ENCODE measurements at places on chromosomes 1 and 21. TPM values are rescaled to one million over a fixed set of nuclear protein-coding genes. Genes with fewer than 3 reads are reported as not detected.

DNA sequence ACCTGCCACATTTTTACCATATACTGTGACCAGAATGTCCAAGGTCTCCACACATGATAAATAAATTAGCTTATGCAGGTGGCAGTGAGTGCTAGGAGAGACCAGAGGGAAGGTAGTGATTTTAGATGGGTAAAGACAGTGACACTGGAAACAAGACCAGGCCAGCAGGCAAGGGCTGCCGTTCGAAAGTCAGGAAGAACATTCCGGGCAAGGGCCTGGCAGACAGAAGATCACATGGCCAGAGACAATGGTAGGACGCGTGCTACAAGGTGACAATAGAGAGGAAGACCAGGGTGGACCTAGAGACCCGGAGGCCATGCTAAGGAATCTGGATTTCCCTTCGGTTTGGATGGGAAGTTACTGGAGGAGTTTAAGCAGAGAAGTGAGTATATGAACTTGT, 9.7 kb downstream of the PGBD5 start:
- no peak for DNase-seq

- no peak for DNase-seq
These were observed 24.3 kb downstream of the COL6A2 start for GRCh38 chr21:46122237-46122671.

GRCh38 chr21:25313829-25314228, 293.5 kb downstream of the MRPL39 start:
- no peak for DNase-seq

DNA sequence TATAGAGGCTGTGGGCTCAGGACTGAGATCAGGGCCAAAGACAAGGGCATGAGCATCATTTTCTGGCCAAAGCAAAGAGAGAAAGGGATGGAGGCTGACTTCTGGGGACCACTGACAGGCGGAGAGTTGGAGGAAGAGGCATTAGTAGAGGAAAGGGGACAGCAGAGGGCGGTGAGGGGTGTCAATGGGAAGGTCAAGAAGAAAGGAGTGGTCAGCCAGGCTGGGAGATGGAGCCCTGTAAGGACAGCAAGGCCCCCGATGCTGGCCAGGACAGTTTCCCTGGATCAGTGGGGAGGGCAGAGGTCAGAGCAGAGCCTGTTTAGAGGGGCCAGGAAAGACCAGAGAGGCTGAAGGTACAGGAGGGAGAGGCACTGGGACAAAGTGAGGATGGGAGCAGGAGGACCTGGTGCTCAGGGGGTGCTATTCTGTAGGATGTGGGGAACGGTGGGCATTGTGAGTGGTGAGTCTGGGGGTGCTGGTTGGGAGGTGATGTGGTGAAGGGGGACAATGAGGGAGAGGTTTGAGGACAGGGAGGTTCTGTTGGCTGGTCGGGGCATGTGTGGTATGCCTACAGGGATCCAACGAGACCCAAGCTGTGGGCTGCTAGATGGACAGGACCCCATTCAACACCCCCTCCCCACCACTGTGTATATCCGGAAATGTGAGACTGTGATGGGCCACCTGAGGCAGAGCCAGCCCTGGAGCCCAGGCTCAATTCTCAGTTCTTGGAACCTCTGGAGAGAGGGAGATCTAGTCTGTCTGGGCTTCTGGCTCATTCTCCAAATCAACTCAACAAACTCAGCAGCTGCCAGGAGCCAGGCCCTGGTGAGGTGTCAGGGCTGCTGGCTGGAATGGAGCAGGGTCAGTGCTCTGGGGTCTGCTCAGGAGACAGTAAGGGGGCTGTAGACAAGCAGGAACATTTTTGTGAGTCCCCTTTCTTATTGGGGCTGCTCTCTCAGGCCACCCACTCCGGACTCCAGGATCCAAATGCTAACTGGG, 1.4 kb upstream of the FAM151A start:
- DNase-seq, result no peak

DNA sequence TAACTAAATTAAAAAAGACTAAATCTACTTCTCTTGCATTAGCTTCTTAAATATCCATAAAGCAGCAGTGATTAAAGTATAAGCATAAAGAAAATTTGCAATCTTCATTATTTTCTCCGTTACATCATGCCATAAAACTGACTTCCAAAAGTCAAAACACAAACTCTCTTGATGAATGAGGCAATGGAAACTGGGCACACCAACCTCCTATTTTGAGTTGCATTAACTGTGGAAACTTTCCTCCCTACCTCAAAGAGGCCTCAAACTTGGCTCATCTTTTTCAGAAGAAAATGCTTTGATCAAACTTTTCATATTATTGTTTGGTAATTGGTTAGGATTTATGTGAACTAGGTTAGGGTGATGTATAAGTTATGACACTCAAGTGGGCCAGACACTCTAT, 4.1 kb upstream of the BTG3 start:
- DNase-seq, result no peak

- no peak for DNase-seq
These were observed 532.2 kb downstream of the MATN1 start for GRCh38 chr1:30191154-30191702.

- DNase-seq, result no peak
These were observed 142.0 kb downstream of the LRIG2 start for GRCh38 chr1:113215015-113215414.

DNA sequence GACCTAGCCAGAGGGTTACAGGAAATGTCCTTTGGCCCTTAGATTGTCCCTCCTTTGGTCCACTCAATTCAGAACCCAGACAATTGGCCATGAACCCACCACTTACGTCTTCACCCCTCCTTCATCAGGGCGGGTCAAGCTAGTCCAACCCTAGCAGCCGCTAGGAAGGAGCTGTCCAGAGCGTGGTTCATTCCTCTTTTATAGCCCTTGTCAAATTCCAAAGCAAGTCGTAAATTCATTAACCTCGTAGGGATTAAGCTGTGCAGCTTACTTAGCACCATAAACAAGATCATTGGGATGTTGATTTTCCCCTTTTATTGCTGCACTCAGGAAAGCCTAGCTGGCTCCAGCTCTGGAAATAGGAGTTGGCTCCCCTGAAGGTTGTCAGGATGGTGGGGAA, 90.1 kb downstream of the TMEM53 start:
- no peak for DNase-seq

- DNase-seq, result peak; percentile 51
These were observed 52.8 kb downstream of the ARID4B start for GRCh38 chr1:235275223-235275622.

DNA sequence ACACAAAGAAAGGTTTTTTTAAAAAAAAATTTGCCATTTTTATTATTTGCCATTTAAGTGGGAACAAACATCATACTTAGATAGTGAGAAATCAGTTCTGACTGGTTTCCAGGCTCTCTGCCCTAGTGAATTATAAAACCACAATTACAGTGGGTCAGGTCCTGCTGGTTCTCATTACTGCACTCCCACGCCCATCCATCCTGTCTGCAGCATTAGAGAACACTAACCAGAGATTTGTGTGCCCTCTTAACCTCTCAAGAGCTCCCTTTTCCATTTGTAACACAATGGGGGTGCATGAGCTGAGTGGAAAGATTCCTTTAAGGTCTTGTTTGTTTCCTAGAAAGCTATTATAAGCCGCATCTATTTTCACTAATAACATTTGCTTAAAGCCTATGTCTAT, 489.3 kb downstream of the AMY1C start:
- no peak for DNase-seq

DNA sequence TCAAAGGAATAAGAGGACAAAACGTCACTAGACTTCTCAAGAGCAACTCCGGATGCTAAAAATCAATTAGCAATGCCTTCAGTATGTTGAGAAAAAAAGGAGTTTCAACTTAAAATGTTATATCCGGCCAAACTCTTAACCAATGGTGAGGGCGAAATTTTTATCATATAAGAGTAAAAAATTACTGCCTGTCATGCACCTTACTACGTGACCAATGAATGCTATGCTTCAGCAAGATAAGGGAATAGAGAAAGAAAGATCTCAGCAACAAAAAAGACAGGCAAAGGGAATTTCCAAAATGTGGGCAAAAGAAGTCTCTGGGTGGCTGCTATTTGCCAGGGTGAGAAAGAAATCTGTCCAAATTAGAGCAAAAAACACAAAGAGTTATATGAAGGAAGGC, 47.4 kb upstream of the LRRC7 start:
- DNase-seq, result no peak

- no peak for DNase-seq
These were observed 112.3 kb downstream of the RPS6KC1 start for GRCh38 chr1:213163278-213163711.

DNA sequence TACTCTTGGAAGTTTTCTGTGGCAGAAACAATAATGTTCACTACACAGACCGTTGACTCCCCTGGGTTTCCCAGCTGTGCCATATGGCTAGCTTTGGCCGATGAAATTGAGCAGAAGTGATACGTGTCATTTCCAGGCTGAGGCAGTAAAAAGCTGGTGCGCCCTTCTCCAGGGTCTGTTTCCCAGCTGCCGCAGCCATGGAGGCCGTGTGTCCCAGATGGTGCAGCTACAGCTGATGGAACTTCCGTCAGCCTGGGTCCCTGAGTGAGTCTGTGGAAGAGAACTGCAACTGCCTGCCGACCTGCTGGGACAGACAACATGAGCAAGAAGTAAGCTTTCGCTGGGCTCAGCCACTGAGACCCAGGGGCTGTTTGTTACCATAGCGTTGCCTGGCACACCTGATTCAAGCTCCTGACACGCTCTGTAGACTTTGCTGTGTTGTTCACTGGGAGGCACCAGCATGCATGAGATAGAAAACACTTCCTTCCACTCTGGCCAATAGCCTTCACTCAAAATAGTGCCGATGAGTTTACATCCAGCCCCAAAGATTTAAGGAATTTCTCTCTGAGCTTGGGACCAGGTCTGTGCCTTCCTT, 116.3 kb upstream of the SLC25A33 start:
- no peak for DNase-seq

DNA sequence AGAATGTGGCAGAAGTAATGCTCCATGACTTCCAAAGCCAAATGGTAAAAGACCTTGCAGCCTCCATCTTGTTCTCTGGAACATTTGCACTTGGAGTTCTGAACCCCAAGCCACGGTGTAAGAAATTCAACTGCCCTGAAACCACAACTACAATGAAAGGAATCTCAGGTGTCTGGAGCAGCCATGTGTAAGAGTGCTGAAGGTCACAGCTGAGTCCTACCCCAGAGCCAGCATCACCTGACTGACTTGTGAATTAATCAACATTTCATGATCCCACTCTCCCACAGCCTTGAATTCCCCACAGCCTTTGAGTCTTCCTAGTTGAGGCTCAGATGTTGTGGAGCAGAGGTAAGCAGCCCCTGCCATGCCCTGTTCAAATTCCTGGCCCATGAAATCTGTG, 192.8 kb upstream of the CAMK1G start:
- no peak for DNase-seq

DNA sequence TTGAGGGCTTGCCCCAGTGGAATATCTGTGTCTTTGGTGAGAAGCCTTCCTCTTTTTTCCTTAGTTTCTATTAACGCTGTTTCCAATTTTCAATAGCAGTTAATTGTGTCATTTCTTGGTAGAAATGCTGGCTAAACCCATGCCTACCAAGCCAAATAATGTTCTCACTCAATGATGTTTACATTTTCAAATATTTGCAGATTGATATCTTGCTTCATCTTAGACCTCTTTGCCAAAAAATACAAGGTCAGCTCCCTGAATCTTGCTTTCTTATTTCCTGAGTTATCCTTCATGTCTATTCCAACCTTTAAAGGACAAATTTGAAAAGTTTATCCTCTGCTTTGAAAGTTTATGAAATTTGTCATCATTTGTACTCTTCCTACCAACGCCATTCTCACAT, 5.1 kb downstream of the KCNJ15 start:
- DNase-seq, result no peak

DNA sequence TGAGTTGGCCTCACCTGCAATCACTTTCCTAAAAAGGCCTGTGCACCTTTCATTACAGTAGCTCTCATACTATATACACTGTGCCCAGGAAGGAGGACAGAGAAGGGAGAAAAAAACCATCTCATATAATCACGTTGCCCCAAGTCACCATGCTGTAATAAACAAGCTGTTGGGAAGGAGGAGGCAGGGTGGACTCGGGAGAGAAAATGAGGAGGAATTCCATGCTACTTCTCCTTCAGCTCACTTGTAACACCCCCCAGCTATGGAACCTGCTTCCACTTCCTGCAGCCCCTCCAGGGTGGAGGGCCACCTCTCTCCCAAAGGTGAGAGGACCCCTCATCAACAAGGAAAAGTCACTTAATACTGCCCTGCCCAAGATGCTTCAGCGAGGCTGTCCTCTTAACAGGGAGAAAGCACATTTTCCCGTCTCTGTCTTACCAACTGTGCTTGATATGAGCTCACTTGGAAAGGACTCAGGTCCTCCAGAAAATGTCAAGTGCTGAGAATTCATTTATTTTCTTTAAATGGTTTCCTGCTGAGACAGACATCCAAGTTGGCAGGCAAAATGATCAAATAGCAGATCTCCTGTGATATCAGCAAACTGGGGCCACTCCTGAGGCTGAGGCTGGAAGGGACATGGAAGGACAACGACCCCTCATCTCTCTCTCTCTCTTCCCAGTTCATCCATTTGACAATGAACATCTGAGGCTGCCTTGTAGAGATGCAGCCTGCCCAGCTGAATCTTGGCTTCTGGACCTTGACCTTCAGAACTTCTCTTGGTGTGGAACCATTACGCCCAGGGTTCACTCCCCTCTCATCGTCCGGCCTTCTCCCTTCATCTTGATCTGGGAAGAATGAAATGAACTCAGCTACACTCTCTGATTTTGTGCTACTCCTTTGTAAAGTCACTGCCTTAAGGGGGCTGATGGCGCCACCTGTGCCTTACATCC, 54.0 kb downstream of the CAPN9 start:
- DNase-seq, result no peak

DNA sequence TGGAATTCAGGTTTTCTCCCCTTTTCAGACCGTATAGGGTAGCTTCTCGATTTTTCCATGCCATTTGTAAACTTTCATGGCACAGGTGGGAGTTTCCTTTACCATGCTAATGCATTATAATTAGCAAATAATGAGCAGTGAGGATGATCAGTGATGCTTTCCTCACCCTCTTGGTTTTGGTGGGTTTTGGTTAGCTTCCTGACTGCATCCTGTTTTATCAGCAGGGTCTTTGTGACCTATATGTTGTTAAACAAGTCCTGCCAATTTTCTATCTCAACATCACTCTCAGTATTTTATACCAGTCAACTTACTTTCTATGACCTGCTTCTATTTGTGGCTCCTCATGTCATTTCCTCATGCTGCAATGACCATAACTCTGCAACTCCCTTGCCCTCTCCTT, 1345.1 kb downstream of the NCAM2 start:
- no peak for DNase-seq

GRCh38 chr1:67241200-67241746, 66.4 kb upstream of the IL12RB2 start:
- DNase-seq, result no peak

YY1AP1 gene
- 73.5 TPM for total RNA-seq

MR1 gene
- 15.1 TPM for total RNA-seq

KLF17 gene
- total RNA-seq, result under 0.01 TPM

ADGRL4 gene
- total RNA-seq, result not detected

ORC1 gene
- 8.1 TPM for total RNA-seq
